Esophagus squamous epithelium (tissue), 5 donors: ENCODE measurements at places on chromosomes 4 and X.

- DNase-seq, result no peak
Measured at GRCh38 chrX:41449131-41449530, 2.0 kb downstream of the NYX start.

GRCh38 chrX:18964901-18965300 lies 19.0 kb downstream of the PHKA2 start:
- no peak for DNase-seq

DNA sequence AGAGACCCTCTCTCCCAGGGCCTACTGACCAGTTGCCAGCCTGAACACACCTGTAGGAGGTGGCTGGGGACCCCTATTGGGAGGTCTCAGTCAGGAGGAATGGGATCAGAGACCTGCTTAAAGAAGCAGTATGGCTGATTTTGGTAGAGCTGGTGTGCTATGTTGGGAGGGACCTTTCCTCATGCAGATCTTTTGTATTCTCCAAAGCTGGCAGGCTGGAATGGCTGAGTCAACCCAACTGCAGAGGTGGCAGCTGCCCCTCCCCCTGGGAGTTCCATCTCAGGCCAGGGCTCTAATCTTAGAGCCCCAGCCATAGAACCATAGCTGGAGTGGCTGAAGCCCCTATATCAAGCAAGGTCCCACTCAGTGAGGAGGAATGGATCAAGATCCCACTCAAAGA lies 279.3 kb upstream of the BMP3 start:
- DNase-seq, result no peak

- no peak for DNase-seq
Measured at GRCh38 chr4:98510757-98511517, 147.5 kb downstream of the TSPAN5 start.

DNA sequence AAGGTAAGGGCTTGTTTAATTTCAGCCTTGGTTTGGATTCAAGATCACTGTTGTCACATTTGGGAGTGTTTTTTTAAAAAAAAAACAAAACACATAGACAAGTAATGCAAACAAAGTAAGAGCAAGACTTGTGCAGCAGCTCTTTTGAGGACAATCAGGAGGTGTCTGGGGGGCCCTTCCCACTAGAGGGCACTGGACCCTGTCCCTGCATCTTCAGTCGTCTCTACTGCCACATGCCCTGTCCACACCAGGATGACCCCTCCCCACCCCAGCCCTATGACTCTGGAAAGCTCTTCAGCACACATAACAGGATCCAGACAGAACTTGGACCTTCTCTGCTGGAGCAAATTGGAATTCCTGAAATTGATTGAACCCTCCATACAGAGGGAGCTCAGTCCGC lies 71.0 kb downstream of the USP46 start:
- no peak for DNase-seq

GRCh38 chr4:54898656-54899340 lies 226.6 kb downstream of the KDR start:
- DNase-seq, result no peak

DNA sequence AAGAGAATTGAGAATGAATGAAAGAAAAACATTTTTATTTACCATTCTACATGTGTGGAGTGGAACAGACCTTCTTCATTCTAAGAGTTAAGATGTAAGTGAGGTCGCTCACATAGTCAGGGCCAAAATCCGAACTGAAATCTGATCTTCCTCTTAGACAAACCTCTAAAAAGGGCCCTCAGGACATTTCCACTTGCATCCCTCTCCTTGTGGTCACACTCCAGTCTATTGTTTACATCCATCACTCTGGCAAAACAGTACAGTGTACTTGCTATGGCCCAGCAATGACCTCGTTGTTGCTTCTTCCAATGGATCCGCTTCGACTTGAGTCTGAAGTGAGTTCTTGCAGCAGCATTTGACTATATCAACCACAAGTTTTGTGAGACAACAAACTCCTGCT lies 54.2 kb downstream of the MOSPD2 start:
- DNase-seq, result no peak

DNA sequence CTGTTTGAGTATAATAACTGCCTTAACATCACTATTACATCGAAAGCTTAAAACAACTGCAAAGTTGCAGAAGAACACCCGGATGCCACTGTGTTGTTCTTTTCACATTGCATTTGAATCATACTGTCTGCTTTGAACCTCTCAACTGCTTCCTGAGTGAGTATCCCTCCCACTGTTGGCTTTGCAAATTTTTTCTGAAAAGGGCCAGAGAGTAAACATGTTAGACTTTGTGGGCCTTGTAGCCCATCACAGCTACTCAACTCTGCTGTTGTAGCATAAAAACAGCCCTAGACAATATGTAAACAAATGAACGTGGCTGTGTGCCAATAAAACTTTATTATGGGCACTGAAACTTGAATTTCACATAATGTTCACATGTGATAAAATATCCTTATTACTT lies 76.1 kb downstream of the NSG1 start:
- no peak for DNase-seq

GRCh38 chr4:92646826-92647225 lies 343.1 kb downstream of the GRID2 start:
- no peak for DNase-seq

DNA sequence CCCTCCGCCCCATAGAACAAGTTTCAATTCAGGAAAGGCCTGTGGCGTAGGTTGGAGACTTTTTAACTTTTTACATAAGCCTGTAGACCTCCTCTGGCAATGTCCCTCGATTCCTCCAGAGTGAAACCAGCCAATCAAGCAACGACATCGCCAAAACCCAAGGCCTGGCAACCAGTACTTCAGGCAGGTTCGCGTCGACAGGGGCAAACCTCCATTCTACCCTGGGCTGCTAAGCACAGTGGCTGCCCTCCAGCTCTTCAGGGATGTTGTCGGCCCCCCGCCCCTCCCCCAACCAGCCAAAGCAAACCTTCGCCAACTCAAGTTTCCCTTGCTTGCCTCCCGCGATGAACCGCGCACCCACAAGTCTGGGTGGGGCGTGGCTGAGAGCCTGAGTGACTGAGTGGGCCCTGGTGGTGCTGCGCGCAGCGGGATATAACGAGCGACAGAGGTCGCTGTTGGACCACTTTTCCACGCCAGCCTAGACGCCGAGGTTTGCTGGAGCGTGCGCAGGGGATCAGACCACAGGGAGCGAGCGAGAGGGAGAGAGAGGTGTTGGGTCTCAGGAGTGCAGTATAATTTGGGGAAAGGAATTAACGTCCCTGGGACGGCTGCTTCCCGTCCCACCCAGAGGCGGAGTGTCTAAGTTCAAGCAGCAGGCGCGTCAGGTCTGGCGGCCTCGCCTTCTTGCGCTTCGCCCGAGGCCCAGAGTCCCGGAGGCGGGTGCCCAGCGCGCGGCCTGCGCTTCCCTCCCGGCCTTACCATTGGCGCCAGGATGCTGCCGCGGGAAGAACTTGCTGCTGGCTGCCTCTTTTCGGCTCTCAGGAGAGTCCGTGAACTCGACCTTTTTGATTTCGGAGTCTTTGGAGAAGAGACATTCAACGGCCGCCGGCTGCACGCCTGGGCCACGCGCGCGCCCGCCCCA lies 9.0 kb upstream of the PITX2 start:
- DNase-seq, result no peak

DNA sequence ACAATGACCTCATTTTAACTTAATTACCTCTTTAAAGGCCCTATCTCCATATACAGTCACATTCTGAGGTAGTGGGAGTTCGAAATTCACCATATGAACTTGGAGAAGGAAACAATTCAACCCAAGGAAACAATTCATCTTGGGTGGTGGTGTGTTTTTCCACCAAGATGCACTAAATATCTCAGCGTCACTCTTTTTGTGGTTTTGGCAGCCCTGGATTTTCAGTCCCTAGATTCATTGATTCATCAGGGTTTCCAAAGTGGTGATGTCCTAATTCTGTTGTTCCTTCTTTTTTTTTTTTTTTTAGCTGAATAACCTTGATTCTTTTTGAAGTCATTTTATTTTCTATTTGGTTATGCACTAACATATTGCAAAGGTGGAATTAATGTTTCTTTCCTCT lies 162.6 kb upstream of the RAPGEF2 start:
- no peak for DNase-seq

- DNase-seq, result no peak
Measured at GRCh38 chr4:158771776-158772175, 3.0 kb downstream of the FNIP2 start.

DNA sequence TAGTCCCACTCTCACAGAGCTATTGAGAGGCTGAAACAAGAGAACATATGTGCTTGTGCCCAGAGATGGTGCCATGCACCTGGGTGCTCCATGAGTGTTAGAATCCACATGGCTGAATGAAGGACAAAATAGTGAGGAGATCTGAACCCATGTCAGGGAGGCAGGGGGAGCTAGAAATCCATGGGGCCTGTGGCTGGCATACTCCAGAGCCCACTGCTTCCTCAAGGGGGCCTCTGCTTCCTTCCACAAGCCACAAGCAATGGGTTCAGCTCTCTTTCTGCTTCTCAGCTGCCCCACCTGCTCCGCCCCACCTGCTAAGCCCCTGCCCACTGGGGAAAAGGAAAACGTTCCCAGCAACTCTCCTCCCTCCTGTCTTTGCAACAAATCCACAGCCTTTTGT lies 46.1 kb downstream of the PJA1 start:
- no peak for DNase-seq

GRCh38 chrX:12494400-12495138 lies 296.6 kb upstream of the PRPS2 start:
- no peak for DNase-seq

DNA sequence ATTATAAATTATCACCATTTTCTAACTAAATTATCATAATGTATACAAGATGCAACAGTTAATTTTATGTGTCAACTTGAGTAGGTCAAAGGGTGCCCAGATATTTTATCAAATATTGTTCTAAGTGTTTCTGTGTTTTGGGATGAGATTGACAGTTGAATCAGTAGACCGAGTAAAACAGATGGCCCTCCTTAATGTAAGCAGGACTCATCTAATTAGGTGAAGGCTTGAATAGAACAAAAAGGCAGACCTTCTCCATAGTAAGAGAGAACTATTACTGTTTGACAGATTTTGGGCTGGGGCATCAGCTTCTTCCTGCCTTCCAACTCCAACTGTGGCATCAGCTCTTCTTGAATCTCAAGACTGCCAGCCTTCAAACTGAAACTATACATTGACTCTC lies 185.8 kb downstream of the TRAM1L1 start:
- no peak for DNase-seq

- DNase-seq, result no peak
Measured at GRCh38 chr4:3689006-3689405, 77.2 kb upstream of the ADRA2C start.

- DNase-seq, result no peak
Measured at GRCh38 chr4:6680372-6681034, 13.2 kb upstream of the S100P start.

DNA sequence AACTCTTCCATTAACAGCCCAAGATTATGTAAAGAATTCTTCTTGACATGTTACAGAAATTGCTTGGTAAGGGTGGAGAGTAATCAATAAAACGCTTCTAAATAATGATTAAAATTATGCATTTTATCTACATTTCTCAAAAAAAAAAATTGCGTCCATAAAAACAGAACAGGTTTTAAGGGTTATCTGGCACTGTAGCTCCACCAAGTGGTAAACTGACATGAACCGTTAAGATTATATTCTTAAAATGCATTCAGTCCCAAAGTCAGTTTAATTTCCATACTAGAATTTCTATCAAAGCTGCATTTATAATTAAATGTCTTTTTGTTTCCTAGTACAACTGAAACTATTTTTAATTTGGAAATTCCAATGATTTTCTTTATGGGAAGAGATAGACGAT lies 214.0 kb upstream of the UGT8 start:
- DNase-seq, result no peak

DNA sequence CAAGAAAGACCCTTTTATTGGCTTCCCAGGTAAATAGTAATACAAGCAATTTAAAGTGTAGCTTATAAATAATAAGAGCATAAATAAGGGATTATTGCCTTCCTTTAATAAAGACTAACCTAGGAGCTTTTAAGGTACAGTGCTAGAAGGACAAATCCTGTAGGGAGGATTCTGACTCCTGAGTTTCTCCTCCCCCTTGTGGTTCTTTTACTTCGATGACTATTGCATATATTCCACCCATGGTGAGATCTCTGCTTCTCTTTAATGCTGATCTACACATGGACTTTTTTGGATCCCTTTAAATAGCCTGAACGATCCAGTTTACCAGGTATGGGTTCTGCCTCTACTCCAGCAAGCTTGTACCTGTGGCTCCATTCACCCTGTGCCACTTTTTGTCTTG lies 2.5 kb downstream of the GALNT7 start:
- no peak for DNase-seq

DNA sequence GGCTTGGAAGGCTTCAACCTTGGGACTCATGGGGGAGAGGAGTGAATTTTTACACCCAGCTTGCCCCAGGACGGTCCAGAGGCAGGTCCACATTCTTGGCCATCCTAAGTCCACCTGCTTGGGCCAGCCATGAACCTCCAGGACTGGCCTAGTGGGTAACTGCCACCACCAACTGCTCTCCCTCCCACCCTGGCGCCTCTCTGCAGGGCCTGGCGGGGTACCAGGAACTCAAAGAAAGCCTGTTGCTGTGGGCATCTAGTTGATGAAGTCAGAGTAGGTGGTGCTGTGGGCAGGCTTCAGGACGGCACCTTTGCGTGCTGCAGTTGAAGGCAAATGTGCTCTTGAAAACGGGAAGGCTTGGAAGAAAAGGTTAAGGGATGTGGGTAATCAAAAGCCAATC lies 12.0 kb downstream of the BCOR start:
- DNase-seq, result no peak

DNA sequence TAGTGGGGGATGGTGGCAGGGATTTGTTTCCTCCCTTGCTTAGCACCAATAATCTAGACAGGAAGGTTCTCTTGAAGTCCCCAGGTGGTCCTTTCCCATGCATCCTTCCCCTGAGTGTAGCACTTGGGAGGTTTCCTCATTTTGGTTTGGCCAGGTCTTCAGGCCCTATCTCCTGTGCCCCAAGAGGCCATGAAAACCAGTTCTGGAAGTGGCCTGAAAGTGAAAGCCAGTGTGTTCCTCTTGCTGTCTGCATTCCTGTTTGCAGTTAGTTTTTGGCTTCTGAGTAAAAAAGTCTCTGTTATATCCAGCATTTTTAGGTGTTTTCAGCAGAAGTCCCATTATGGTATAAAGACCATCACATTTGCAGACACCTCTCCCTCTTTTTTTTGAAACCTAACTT lies 59.5 kb downstream of the MTM1 start:
- no peak for DNase-seq

- DNase-seq, result no peak
Measured at GRCh38 chrX:72316408-72317110, 10.8 kb upstream of the CITED1 start.

GRCh38 chr4:117093571-117093970 lies 8.2 kb upstream of the TRAM1L1 start:
- DNase-seq, result no peak

DNA sequence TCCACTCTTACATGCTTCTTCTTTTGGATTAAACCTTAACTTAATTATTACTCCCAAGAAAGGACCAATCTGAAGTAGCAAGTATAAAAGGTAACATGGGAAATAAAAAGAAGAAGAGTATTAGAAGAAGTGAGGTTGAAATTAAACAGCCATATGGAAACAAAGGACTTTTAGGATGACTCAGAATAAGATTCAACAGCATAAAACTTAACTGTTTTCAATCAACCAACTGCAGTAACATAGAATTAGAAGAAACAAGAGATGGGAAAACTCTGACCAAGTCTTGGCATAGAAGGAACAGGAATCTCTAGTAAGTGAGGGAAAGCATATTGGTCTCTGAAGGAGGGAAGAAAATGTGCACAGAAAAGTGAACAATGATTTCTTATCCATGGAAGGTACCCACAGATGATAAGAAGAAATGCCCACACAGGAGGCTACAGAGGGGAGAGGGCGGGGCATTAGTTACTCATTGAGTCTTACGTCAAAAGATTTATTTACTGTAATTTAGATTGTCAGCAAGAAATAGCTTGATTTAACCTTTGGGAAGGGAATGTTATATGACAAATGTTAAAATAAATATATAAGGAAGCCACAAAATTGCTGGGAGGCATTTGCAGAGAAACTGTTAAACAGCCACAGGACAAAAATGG lies 177.3 kb downstream of the BANK1 start:
- DNase-seq, result no peak
